ENCODE measurements at places on chromosomes 11 and 22.

DNA sequence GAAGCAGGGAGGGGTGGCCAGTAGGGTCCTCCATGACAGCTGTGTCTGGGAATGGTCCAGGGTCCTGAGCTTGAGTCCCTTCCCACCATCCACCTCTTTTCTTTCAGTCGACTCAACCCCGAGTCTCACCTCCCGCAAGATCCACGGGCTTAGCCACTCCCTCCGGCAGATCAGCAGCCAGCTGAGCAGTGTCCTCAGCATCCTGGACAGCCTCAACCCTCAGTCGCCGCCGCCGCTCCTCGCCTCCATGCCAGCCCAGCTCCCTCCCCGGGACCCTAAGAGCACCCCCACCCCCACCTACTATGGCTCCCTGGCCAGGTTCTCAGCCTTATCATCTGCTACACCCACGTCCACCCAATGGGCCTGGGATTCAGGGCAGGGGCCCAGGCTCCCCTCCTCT, 81.9 kb downstream of the CEP164 start:
- DNase-seq, result no peak

- no peak for DNase-seq
Measured at GRCh38 chr22:50078761-50079160, 6.5 kb downstream of the MLC1 start.

DNA sequence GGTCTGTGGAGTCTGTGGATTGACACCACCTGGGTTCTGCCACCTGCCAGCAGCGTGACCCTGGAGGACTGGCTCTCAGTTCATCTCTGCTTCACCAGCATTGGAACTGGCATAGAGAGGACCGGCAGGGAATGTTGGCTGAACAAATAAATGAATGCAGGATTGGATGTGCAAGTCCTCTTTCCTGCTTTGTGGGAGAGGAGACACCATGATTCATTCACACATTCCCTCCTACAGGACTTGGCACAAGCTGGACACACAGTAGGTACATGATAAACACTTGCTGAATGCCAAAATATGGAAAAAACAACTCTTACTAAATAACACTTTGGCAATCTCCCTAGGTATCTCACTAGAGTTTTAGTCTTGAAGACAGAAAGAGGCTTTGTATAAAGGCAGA, 116.6 kb upstream of the NARS2 start:
- DNase-seq, result no peak

- no peak for DNase-seq
Measured at GRCh38 chr11:32436751-32437494, 1.6 kb upstream of the WT1 start.

DNA sequence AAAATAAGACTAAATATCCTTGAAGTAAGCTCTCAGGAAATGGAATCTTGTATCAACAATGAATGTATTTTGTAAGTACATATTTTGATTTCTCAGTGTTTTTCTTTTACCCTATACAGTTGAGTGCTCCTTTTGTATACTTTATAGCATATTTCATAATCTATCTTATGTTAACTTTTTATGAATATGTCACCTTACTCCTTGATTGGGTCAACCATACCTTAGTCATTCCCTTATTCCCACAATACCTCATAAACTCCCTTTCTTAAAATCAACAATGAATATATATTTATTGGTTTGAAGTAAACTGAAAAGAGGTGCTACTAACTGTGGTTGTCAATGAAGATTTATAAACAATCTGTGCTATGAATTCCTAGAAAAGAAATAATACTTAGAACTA, 686.2 kb downstream of the METTL15 start:
- no peak for DNase-seq

Measured in stimulated activated CD8-positive, alpha-beta memory T cell treated with anti-CD3 and anti-CD28 coated beads, Interleukin-7, amount 100 ng/mL, for 1 hour (primary cell).